ENCODE measurements at places on chromosomes 6 and 20.
A peak's percentile ranks its signal among the peaks of the same experiment; 100 is the strongest.

- no peak for DNase-seq
Observed at GRCh38 chr20:18754030-18754652, 59.4 kb upstream of the SCP2D1 start.

DNA sequence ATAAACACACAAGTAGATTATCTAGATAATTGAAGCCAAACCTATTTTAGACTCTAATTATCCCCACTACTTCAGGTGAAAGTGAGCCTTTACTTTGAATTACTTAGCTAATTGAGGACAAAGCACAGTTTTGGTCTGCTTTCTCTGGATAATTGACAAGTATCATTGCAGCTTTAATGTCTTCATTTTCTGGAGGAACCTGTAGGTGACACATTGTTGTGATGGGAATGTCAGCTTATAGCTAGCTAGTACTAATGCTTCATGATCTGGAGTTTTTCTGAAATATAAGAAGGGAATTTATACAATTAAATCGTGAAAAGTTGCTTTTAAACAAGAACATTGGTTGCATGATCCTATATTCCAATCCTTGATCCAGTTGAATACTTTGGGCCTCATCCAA is 319.3 kb upstream of the CITED2 start:
- DNase-seq, result no peak

GRCh38 chr6:69064226-69064625 is 429.1 kb downstream of the ADGRB3 start:
- DNase-seq, result no peak

GRCh38 chr6:5025911-5026819 is 22.3 kb upstream of the RPP40 start:
- peak; percentile 75 for DNase-seq

GRCh38 chr20:64033981-64034493 is 1.9 kb upstream of the C20orf204 start:
- no peak for DNase-seq

DNA sequence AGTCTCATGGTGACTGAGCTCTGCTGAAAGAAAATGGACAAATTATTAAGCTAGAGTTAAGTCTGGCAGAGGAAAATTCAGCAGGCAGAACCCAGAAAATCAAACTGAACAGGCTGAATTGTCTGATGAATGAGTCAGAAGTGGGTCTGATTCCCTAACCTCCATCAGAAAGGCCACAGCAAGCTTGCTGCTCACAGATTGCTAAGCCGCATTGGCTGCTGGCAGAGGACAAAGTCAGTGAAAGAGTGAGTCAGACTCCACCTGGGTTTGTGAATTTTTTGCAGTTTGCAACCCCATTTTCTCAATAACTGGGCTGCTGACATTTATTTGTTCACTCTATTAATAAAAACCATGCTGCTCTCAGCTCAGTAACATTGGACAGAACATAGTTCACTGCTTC is 191.3 kb downstream of the EPM2A start:
- DNase-seq, result no peak

- DNase-seq, result no peak
Observed at GRCh38 chr20:36998652-36999051, 47.1 kb upstream of the SAMHD1 start.

GRCh38 chr6:138161338-138162110 is at the start of gene ARFGEF3:
Gene ARFGEF3 (plus strand): TSS chr6:138161939. CDS start chr6:138162087, 148 bp downstream.
- no peak for DNase-seq

DNA sequence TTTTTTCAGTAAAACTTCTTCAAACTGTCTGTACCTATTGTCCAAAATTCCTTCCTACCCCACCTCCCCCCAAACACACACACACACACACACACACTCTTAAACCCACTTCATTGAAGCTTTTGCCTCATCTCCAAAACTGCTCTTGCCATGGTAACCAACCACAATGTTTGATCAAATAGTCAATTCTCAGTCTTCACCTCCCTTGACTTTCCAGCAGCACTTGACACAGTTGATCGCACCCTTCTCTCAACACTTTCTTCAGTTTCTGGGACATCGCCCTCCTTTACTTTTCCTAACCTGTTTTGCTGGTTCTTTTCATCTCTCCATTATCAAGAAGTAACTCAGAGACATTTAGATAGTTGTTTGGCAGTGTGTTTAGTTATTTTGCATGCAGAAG is 71.5 kb upstream of the COL21A1 start:
- DNase-seq, result no peak

DNA sequence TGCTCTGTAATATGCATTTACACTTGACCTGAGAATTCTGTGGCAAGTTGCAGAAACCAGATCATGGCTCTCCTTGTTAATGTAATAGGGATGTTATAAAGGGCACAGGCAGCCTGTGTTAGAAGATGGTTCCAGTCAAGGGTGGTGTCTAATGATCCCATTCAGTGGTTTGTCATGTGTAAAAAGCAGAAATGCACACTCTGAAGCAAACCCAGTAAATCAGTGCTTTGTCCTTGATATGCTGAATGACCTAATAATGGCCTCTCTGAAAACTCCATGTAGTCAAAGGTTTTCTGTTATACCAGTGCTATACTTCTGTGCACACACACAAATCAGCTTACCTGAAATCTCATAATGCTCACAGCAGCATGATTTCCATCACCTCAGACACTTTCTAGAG is 66.2 kb downstream of the SOBP start:
- no peak for DNase-seq

DNA sequence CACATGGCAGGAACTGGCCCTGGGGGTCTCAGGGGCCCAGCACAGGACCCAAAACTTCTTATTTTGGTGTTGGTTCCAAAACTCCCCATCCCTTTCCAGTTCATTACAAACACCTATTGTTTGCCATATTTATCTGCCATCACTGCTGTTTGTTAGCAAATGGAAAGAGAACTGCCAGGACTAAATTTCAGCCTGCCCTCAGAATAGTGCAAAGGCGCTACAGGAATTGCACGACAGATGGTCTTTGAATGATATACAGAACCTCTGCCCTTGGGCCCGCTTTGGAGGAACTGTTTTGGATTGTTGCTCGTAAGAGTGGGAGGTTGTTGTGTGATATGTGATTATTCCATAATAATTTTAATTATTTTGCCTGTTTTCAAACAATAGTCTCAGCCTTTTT is 199.0 kb upstream of the FBXL4 start:
- DNase-seq, result no peak

DNA sequence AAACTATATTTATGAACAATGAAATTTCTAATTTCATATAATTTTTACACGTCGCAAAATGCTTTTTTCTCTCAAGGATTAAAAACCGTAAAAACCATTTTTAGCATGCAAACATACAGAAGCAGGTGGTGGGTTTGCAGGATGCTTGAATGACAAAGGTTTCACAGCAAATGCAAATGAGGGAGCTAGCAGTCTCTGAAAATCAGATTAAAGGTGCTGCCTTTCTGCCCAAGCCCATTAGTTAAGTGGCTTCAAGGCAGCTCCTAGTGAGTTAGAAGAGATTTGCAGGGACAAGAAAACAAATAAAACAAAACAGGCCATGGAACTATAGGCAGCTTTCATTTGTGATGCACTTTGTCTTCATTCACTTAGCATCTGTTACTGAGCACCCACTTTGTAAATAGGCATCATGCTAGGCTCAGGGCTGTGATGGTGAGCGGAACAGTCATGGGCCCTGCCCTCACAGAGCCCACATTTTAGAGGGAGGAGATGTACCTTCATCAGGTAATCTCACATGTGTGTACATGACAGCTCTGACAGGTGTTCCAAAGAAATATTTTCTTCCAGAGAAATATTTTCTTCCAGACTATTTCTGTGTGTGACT is 29.5 kb downstream of the NAPB start:
- DNase-seq, result no peak

DNA sequence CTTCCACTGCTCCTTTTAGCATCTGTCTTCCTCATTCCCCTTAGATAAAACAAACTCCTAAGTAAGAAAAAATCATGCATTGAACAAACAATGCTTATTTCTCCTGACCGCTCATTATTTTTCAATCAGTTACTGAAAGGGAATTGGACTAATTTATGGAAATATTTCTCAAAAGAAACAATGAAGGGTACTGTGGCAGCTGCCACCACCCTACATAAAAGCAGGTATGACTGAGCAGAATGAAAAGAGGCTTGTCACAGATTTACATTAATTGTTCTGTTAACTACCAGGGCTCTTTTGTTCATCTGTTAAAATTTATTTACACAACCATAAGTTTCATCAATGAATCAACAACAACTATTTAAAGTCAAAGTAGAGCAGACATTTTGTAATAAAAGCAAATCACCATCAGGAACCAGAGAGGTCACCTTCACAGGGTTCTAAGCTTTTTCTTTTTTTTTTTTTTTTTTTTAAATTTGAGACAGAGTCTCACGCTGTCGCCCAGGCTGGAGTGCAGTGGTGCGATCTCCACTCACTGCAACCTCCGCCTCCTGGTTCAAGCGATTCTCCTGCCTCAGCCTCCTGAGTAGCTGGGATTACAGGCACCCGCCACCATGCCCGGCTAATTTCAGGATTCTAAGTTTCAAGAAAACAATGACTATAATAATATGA is 204.0 kb downstream of the PTPRK start:
- DNase-seq, result no peak

DNA sequence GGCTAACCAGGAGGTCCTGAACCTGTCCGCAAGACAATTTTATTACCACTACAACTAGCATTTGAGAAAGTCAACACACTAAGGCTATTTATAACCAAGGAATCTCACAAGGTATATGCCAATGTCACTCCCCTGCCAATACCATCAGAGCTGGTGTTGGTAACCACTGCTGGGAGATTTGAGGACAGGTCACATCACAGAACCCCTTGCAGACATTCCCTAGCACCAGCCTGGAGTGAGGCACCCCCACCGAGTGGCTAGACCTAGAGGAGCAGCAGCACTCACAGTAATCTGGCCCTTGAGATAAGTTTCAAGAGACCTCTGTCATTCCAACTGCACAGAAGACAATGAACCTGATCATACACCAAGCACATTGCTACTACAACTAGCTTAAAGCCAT is 483.2 kb downstream of the MMUT start:
- no peak for DNase-seq

DNA sequence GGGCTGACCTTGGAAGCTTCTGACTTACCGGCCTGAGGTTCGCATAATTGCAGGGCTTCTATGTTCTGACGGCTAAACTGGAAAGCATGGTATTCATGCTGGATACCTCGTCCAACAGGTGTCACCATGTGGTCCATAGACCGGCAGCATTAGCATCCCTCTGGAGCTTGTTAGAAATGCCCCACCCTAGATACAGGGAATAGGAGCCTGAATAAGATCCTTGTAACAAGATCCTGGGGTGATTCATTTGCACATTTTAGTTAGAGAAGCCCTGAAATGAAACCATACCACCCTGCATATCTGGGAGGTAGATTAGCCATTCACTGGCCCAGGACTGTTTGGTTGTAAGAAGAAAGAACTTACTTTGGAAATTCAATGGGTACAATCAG is 77.7 kb downstream of the TMEM170B start:
- DNase-seq, result no peak

DNA sequence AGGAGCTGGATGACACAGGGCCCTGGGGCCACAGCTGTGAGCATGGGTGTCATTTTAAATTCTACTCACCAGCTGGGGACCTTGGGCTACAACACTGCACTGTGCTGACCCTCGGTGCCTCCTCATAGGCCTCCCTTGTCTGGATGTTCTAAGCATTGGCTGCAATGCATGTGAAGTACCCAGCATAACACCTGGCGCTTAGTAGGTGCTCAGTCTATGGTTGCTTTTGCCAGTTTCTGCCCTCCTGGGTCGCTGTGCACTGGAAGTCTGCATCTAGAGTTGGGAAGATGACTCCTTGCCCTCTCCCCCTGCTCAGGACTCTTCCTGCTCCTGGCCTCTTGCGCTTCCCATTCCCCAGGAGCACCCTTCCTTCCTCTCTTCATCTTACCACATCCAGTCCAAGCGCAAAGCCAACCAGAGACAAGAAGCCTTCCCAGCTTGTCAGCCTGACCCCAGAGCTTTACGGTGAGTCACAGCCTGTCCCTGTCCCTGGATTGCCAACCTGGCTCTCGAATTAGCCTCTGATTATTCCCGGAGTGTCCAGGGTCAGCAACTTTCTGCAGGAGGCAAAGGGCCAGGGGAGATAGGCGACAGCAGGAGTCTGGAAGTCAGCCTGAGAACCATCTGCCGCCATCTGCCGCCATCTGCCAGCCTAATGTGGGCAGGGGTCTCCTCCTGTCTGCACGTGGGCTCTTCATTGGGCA is 8.8 kb downstream of the SLC13A3 start:
- no peak for DNase-seq

- DNase-seq, result no peak
Observed at GRCh38 chr6:110367825-110368224, 9.7 kb upstream of the METTL24 start.

DNA sequence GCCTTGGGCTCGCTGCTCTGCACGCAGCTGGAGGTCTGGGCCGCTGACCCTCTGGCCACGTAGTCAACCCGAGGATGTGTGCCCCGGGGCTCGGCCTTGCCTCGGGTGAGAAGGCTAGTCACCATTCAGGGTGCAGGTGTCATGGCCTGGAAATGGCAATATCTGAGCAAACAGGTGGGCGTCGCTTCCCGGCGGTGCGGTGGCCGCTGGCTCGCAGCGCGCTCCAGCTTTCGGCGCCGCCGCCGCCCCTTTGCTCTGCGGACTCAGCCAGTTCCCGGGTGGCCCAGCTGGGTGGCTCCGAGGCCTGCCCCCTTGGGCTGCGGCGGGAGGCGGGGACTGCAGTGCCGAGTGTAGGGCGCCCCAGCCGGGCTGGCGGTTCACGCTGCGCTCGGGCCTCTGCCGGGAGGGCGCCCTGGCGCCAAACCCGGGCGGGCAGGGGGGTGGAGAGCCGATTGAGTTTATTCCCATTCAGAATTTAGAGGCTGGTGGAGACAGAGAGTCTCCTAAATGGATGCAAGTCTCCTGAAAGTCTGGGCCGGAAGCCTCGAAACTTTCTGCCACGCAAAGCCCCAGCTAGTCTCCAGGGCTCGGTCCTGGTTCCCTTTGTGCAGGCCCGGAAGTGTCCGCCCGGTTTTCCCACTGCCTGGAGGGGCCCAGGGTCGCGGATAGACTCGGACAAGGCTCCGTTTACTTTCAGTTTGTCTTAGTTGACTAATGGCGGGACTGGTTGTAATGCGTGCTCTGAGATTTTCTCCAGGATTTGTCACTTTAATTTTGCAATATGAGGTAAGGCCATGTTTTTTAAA is 11.3 kb upstream of the TFAP2A start:
- peak; percentile 66 for DNase-seq

GRCh38 chr6:156017838-156018237 is 562.2 kb upstream of the NOX3 start:
- DNase-seq, result no peak

- no peak for DNase-seq
Observed at GRCh38 chr20:43843096-43843964, 71.3 kb upstream of the TOX2 start.

GRCh38 chr6:35461270-35461669 is 6.9 kb upstream of the RPL10A start:
- DNase-seq, result no peak

DNA sequence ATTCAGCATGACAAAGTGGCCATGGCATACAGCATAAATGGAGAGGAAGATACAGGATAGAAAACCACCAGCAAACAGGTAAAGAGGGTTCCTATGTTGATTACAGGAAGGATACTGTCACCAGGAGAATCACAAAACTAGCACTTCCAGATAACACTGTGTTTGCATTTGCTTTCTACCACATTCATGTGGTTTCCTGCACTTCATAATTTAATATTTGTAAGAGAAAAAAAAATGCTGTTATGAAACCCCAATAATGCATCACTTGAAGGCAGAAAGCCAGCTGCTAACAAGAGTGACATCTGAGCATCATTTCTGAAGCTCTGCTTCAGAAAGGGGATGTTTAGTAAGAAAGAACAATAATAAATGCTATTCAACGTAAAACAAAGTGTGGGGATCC is 106.6 kb downstream of the ATXN1 start:
- DNase-seq, result no peak

All from OCI-M1 (cell line).